ENCODE measurements at places on chromosomes 11 and 22. TPM values are rescaled to one million over a fixed set of nuclear protein-coding genes. Genes with fewer than 3 reads are reported as not detected.

Gene PLAAT4
- polyA plus RNA-seq = 10.0 TPM

Gene CDC42EP2
- 12.9 TPM for polyA plus RNA-seq

DNA sequence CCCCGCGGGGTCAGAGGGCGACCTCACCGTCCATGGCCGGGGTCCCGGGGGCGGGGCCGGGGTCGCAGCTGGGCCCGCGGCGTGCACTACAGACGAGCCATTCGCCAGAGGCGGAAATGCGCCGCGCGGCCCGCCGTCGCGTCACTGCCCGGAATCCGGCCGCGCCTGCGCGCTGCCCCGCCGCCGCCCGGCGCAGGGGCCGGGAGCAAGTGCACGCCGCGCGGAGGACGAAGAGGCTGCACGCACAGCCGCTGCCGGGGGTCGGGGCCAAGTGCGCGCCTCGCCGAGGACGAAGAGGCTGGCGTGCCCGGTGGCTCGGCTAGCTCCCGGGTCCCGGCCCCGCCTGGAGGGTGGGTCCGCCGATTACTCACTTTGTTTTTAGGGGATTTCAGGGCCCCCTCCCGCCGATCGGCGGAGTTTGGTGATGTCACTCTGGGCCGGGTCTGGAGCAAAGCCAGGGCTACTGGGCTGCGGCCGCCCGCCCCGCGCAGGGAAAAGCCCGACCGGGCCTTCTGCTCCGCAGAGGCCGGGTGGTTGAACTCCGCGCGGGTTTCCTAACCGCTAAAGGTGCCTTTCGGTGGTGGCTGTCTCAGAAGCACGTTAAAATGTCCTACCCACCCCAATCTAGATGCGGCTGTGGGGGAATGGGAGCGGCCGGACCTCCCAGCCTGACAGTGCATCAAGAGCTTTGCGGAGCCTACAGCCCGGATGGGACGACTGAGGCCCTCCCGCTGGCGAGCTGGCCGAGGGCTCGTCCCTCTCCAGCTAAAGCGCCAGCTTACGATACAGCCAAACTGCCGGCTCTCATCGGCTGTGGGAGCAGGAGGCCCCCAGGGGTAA, at the start of gene RELA:
Gene RELA (minus strand): TSS at position 118 of the 840 bp plus-strand sequence. CDS start 84 bp downstream, at position 34.
- DNase-seq = peak; percentile 91

- no peak for DNase-seq
Measured at GRCh38 chr22:47591709-47592108, 829.3 kb downstream of the TBC1D22A start.

Gene HBB
- 133 TPM for polyA plus RNA-seq

Data from renal pelvis (tissue), 12 donors.